Osteoblast (primary cell): ENCODE measurements at places on chromosomes 12 and 14. TPM values are rescaled to one million over a fixed set of nuclear protein-coding genes. Genes with fewer than 3 reads are reported as not detected.

Gene B4GALNT1
- total RNA-seq = 1.1 and 2.9 TPM in 2 replicates

Gene RAB15
- total RNA-seq = 4.0 and 4.1 TPM in 2 replicates

Gene WNT5B
- 59.0 and 71.0 TPM in 2 replicates for total RNA-seq

Gene SOX5
- total RNA-seq = 4.7 and 5.1 TPM in 2 replicates

Gene EVL
- 16.6 and 17.4 TPM in 2 replicates for total RNA-seq

Gene OAS3
- 1.8 and 6.9 TPM in 2 replicates for total RNA-seq

Gene SCN8A
- total RNA-seq = 24.5 and 26.4 TPM in 2 replicates

Gene SLC17A8
- not detected in 2 replicates for total RNA-seq

Gene AMDHD1
- total RNA-seq = 0.29 and 0.36 TPM in 2 replicates

Gene ACSS3
- total RNA-seq = 22.4 and 35.4 TPM in 2 replicates

Gene FAM186B
- total RNA-seq = 0.59 and 0.72 TPM in 2 replicates

Gene AQP2
- not detected in 2 replicates for total RNA-seq

Gene GALNT16
- 4.0 and 4.1 TPM in 2 replicates for total RNA-seq

Gene CD27
- total RNA-seq = not detected in 2 replicates

Gene RFLNA
- 15.9 and 16.2 TPM in 2 replicates for total RNA-seq

Gene MMP19
- total RNA-seq = 13.0 and 14.7 TPM in 2 replicates

Gene PPFIA2
- 3.3 and 4.7 TPM in 2 replicates for total RNA-seq

Gene REP15
- total RNA-seq = 3.5 and 4.0 TPM in 2 replicates

Gene GAS2L3
- 29.3 and 33.3 TPM in 2 replicates for total RNA-seq

Gene DNAJC22
- 0.29 and 1.1 TPM in 2 replicates for total RNA-seq

Gene TMCC3
- total RNA-seq = under 0.01 and 0.36 TPM in 2 replicates

Gene ACOT6
- total RNA-seq = not detected in 2 replicates

Gene LTBP2
- total RNA-seq = 493 and 546 TPM in 2 replicates

Gene ITGB7
- total RNA-seq = 0.88 and 1.1 TPM in 2 replicates
